GOT3 (cell line): ENCODE measurements at places on chromosomes 16 and 17.

DNA sequence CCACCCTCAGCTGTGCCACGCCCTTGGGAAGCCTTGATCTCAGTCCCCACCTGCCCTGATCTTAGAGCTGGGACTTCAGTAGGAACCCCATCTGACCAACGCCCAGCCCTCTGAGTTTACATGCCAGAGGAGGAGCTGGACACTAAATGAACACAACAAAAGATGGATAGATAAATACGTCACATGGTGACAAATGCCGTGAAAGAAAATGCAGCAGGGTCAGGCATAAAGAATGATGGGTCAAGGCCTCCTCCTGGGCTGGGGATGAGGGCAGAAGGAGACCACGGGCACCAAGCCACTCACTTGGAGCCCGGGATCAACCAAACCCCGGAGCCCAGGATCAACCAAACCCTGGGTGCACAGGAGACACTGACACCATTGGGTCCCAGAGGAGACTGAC lies 354.9 kb downstream of the C16orf95 start:
- no peak for DNase-seq

DNA sequence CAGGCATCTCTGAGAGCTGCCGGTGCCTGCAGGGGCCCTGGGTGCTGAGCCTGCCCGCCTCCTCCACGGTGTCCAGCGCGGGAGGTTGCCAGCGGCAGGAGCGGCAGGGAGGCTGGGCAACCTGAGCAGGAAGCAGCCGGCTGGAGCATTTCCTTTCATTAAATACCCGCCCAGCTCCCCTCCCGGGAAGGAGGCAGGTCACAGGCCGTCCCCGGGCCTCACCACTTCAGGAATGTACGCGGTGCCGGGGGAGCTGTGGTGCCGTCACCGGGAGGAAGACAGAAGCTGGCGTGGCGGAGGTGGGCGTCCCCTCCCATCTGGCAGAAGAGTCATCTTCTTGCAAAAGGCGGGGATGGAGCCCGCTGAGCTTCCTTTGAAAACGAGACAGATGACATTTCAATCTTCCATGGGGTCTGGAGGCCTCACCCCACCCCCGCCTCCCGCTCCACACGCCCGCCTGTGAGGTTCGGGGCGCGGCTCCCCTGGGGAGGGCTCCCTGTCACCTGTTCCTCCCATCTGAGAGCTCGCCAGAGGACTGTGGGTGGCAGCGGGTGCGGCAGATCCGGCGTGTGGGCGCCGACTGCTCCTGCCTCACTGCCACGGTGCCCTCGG lies 16.0 kb downstream of the SOX8 start:
- no peak for DNase-seq

- no peak for DNase-seq
These were observed 2.7 kb upstream of the TRAF7 start for GRCh38 chr16:2152695-2153506.

GRCh38 chr17:79919164-79919585 lies 79.9 kb upstream of the CBX4 start:
- peak; percentile 34 for DNase-seq

DNA sequence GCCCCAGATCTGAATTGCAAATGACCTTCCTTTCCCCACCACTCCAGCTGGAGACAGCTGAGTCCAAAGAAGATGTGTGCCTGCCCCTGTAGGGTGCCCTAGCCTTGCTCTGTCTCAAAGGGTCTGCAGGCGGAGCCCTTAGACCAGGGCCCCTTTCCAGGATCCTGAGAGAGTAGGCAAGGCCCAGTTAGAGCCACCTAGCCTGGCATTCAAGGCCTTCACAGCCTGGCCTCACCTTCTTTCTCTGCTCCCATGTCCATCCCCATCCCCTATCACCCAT lies 66.6 kb upstream of the LHX1 start:
- DNase-seq, result no peak

- DNase-seq, result no peak
These were observed 6.6 kb downstream of the CDC42EP4 start for GRCh38 chr17:73304971-73305812.

DNA sequence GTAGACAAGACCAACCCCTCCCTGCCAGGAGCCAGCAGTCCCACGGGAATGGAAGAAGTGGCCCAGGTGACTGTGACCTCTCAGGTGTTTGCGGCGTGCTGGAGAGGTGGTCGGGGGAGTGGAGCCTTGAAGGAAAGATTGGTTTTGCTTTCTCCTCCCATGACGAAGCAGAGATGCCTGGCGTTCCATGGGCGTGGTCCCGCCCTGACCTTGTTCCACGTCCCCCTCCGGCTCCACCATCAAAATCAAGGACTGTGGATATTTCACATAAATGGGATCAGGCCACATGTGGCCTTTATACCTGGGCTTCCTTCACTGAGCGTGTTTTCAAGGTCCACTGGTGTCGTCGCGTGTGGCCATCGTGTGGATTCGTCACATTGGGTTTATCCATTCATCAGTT lies 270.6 kb upstream of the TNRC6C start:
- DNase-seq, result no peak

DNA sequence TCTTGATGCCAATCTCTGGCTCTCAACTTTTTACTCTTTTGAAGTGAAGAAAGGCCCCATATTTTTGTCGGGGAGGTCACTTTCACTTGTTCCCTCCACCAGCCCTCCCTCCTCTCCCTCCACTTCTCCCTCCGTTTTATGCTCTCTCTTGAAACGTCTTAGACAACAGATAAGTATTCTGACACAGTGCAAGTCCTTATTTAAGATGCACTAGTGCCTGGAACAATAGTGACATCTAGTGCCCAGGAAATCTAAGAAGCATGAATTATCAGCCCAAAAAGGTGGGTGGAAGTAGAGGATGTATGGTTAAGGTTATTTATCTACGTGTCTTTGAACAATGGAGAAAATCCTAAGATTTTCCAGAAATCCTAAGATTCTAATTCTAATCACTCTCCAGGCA lies 17.9 kb downstream of the PSME3IP1 start:
- no peak for DNase-seq

DNA sequence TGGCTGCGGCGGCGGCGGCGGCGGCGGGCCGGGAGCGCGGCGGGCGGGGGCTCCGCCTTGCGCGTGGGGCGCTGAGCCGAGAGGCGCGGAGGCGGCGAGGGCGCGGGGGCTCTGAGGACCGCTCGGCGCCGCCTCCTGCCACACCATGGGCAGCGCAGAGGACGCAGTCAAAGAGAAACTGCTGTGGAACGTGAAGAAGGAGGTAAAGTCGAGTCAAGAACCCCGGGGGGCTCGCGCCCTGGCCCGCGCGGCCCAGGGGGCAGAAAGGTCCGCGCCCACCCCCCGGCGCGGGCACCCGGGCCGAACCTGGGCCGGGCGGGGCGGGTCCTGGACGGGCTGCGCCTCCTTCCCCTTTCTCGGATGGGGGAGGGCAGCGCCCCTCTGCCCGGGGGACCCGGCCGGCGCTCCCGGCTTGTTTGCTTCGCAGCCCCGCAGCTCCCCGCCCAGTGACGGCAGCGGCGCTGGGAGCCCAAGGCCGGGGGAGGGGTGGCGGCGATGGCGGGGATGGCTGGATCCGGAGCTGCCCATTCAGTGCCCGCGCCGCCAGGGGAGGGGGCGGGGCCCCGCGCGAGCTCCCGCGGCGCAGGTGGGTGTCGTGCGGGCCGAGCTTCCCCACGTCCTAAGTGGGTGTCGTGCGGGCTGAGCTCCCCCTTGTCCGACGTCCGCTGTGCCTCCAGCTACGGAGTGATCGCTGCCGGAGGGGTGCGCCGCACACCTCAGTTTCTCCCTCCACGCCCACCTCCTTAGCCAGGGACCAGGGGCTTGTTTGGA lies 428 bp downstream of the SGSM2 start:
- DNase-seq, result peak; percentile 20

- DNase-seq, result no peak
These were observed 215.4 kb downstream of the CHD9NB start for GRCh38 chr16:52837251-52837650.

- no peak for DNase-seq
These were observed 86.9 kb downstream of the FOXL1 start for GRCh38 chr16:86665319-86665675.

DNA sequence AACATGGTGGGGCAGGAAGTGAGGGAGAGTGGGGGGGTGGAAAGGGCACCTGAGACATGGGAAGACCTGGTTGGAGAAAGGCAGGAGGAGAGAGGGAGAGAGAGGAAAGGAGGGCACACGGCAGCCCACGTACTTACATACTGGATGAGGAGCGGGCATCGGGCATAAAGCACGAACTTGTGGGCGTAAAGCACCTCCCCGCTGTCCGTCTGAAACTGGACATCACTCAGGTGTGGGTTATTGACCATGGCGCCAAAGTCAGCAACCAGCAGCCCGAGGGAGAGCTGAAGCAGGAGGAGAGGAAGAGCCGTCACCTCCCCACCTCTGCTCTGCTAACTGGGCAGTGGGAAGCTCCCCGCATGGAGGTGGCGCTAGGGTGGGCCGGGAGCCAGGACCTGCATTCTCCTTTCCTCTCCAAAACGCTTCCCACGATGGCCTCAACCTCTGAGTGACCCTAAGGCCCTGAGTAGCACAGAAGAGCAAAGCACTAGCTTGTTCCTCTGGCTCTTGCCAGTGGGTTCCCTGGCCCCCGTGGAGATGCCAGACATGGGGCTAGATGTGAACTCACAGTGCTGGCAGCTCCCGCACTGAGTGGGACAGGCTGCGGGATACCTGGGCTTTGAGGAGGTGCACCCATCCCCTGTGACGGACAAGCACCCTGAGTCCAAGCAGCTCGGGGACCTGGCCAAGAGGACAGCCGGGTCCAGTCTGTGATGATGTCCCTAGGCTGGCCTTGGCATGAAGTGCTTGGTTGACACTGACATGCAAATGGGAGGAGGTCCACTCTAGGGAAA lies 16.9 kb downstream of the SLX4 start:
- DNase-seq, result no peak

DNA sequence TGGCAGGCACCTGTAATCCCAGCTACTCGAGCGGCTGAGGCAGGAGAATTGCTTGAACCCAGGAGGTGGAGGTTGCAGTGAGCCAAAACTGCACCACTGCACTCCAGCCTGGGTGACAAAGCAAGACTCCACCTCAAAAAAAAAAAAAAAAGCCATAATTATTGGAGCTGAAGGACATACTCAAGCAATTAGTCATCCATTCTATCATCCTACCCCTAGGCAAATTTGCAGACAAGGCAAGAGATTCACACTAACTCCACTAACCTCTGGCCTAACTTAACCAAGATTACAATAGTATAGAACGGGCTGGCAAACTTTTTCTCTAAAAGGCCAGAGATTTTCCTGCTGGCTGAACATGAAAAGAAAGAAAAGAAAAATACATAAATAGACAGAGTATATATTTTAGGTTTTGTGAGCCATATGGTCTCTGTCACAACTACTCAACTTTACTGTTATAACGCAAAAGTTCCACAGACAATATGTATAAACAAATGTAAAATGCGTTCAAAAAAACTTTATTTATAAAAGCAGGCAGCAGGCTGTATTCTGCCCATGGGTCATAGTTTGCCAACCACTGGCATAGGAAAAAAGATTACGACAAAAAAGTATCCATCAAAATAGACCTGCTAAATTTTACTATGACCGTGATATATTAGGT lies 29.7 kb downstream of the BRIP1 start:
- no peak for DNase-seq

DNA sequence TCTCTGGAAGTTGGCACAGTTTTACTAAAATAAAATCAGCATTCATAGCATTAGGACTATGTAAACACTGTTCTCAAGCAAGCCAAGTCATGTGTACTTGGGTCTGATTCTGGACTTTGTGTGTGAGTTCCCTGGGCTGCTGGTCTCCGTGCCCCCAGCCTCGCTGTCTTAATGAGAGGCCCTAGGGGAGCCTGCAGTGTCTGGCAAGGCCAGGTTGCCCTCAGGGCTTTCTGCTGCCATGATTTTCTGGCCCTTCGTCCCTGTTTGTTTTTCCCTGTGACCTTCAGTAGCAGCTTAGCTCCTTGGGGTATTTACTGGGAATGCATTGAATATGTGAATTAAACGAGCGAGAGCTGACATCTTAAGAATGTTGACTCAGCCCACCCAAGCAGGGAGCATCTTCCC lies 161.8 kb downstream of the RPTOR start:
- DNase-seq, result no peak

- no peak for DNase-seq
These were observed 33.3 kb upstream of the MGAT5B start for GRCh38 chr17:76834870-76835269.

- DNase-seq, result no peak
These were observed 8.4 kb downstream of the HNF1B start for GRCh38 chr17:37736428-37736827.
